ENCODE measurements at places on chromosomes 11 and 22.

- peak; percentile 97 for DNase-seq
Measured at GRCh38 chr11:46845740-46846509, at the start of gene CKAP5. Gene CKAP5, minus strand, starts transcription at chr11:46846280. Its CDS starts 25,049 bp downstream, at chr11:46821231.

GRCh38 chr11:82680252-82680651 lies 53.4 kb downstream of the FAM181B start:
- DNase-seq = no peak

DNA sequence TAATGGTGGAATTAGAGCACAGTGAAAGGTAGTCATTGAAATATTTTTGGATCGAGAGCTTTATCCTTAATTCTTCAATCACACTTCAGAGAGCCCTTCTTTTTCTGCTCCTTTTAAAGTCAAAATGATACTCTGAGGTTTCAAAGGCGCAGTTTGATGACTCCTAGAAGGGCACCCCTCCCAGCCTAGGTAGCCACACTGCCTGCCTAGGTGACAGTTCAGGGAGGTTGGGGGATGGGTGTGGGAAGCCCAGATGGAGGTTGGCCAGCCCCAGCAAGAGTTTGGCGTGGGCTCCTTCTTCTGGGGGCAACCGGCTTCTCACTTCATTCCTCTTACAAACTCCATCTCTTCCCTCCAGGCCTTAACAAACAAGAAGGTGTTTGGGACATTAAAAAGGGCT lies 28.6 kb upstream of the PHF21A start:
- DNase-seq = no peak

- DNase-seq = no peak
Measured at GRCh38 chr11:60390419-60390818, 5.8 kb upstream of the MS4A14 start.

GRCh38 chr11:16857186-16857585 lies 118.7 kb downstream of the C11orf58 start:
- DNase-seq = no peak

DNA sequence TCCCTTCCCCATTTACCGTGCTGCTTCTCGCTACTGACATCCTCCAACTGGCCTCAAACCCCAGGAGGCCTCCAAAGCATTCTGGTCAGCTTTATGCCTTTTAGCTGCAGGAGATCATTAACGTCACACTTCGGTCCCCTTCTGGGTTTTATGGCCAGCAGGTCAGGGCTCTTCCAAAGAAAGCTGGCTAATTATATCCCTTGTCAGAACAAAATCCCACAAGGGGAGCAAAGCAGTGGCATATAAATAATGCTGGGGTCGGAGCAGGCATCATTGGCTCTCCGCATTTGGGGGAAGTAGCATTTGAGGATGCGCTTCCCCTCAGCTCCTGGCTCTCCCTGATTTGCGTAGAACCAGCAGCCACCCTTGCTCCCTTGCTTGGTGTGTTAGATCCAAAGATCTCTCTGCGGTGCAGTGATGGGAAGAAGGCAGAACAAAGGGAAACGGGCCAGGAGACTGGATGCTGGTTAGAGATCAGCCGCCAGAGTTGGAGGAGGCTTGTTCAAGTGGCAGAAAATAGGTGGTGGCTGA lies 117.4 kb downstream of the DBX1 start:
- DNase-seq = no peak

- DNase-seq = no peak
Measured at GRCh38 chr22:23301591-23301990, 121.3 kb downstream of the BCR start.

DNA sequence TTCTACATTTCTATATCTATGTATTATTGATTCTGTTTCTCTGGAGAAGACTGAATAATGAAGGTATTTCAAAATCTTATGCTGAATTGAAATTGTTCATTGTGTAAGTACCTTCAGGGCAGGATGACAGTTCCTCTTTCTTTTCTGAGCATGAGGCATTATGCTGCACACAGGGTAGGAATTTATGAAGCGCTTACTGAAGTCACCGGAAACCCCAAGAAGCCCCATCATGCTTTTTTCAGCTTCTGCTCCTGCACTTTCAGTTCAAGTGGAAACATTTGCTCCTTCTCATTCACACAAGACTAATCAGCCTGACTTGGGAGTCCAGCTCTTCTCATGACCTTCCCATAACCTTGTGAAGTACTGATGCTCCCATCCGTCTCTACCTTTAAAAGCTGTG lies 314.7 kb upstream of the SORL1-AS1 start:
- peak; percentile 46 for DNase-seq

DNA sequence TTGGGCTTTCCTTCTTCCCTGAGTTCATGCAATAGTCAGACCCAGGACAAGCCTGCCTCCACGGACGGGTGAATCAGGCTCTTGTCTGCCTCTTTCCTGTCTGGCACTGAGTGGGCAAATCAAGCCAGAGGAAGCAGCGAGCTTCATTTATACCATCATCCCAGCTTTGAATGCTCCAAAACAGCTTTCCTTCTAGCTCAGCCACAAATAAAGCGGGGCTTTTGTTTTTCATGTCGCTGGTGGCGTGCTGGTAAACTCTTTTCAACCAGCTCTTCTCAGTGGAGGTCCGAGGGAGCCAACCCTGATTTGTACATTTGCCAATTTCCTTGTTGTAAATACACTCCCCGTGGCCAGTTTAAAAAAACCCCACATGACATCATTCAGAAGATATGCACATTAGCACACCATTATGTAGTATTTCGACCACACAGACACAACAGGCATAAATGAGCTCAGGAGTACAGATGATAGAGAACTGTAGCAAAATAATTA lies 8.6 kb downstream of the C11orf91 start:
- no peak for DNase-seq

DNA sequence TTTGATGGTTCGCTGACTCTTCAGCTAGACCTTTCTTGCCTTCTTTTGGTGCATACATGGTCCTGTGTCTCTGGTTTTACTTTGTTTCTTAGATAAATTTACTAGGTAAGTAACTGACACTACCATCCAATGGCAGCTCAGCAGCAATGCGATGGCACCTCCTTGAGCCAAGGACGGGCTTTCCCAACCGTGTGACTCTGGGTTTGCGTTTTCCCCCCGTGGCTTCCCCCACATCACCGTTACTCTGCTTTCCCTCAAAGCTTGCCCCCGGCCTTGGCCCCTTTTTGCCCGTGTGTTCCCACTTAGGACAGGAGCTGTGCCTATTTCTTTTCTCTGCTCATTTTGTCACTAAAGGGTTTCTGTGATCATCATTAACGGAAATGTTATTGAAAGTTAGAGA lies 41.5 kb downstream of the TBC1D22A start:
- DNase-seq = no peak

DNA sequence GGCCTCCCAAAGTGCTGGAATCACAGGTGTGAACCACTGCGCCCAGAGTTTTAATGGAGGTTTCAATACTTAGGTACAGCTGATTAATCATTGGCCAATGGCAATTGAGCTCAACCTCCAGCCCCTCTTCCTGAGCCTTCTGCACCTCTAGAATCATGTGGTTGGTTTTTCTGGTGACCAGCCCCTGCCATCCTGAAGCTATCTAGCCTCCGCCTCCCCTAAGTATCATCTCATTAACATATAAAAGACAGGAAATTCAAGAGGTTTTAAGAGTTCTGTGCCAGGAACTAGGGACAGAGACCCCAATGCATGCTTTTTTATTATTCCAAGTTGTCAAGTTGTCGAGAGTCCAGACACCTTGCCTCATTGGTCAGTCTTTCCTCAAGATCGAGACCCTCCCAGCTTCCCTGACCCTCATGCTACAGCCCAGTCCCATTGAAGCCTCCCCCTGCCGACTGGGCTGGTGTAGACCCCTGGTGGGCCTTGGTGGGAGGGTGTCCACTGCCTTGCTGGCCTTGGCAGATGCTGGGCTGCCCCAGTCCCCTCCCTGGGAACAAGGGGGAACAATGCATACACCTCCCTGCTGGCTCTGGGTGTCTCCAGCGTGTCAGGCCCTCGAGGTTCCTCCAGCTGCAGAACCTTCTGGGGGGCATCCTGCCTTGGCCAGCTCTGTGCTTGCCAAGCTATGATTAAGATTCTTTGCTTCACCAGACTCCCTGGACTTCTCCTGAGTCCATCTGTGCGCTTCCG lies 148.0 kb downstream of the CTTN start:
- no peak for DNase-seq

GRCh38 chr11:37459456-37459855 lies 861.4 kb upstream of the RAG2 start:
- no peak for DNase-seq

DNA sequence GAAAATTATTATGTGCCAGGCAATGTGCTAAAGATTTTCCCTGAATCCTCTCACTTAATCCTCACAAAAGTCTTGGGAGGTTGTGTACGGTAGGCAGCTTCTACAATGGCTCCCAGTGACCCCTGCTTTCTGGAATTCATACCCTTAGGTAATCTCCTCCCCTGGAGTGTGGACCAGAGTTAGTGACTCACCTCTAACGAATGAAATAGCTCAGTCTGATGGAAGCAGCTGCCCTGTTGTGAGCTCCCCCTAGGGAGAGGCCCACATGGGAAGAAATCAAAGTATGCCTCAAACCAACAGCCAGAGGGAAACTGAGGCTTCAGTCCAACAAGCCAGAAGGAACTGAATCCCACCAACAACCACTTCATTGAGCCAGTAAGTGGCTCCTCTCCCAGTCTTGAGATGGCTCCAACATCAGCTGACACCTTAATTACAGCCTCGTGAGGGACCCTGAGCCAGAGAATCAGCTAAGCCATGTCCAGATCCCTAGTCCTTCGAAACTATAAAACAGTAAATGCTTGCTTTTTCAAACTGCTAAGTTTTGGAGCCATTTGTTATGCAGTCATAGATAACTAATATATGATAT lies 98.9 kb upstream of the ISX start:
- no peak for DNase-seq

DNA sequence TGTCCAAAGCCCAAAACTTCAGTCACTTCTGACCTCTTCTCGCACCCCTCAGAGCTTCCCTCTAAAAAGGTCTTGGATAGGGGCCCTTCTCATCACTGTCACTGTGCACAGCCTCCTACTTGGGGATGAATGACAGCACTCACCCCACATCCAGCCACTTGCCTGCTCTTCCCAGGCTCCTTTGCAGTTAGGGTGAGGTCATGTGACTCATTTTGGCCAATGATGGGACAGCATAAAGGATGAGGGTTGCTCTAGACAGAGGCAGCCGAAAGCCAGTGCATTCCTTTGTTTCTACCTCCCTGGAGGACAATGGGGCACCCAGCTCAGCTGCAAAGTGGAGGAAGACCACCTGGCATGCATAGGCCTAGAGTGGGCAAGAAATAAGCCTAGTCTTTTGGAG lies 1413.3 kb downstream of the TBC1D22A start:
- DNase-seq = no peak

DNA sequence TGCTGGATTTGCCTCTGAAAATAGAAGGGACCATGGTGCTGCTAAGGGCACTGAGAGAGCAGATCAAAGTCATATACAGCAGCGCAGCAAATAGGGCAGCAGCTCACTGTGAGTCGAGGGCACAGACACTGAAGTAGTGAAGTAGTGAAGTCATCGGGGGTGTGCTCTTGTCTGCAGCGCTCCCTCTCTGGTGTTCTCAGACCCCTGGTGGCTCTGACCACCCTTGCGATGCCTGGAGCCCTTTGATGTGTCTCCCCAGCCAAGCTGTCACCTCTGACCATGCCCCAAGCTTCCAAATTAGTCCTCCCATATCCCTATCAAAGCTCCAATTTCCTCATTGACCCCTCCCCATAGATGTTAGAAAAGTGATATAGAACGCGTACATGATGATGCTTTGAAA lies 27.7 kb upstream of the EIF3M start:
- no peak for DNase-seq

DNA sequence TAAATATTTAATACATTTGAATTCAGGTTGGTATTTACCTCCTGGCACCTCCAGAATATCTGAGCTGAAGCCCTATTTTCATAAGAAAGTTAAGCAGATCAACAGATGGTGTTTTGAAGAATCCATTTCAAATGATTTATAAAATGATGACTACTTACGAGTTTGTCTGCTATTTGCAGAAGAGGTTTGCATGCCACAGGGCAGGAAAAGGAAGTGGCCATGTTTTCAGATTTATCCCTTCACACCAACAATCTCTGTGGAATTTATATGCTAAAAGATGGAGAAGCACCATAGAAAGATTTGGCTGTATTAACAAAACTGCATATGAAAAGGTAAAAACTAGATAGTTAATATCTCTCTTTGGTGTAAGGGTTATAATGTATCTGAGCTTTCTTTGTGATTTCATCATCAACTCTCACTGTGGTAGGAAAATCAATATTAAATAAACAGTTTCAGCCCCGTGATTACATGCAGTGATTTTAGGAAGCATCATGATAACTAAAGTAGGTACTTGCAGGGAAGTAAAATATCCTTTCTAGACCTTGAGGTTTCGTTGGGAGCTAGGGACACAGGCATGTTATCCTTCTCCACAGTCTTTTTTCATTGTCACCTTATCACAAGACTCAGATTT lies 2.6 kb downstream of the BMAL1 start:
- DNase-seq = no peak

- DNase-seq = no peak
Measured at GRCh38 chr11:68910965-68911364, 7.3 kb downstream of the IGHMBP2 start.

GRCh38 chr11:111039982-111040381 lies 205.5 kb upstream of the POU2AF2 start:
- no peak for DNase-seq
